Activated T-helper 1 cell treated with Interleukin-2 at 50 U/mL for 16 hours (primary cell): ENCODE measurements at places on chromosomes 2 and 18.

DNA sequence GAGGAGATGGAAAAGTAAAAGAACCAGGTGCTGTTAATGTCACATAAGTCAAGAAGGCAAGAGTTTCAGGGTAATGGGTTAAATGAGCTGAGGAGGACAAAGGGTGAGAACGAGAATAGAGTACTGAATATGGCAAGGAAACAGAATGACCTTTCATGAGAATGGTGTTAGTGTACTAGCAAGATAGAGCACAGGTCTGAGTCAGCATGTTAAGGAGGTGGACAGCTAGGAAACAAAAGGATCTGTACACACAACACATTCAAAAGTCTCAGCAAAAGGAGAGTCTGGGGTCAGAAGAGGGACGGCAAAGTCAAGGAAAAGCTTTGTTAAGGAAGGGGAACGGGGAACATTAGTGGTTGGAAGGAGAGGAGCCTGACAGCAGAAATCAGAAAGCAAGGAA, 28.9 kb downstream of the LMAN2L start:
- DNase-seq = no peak

DNA sequence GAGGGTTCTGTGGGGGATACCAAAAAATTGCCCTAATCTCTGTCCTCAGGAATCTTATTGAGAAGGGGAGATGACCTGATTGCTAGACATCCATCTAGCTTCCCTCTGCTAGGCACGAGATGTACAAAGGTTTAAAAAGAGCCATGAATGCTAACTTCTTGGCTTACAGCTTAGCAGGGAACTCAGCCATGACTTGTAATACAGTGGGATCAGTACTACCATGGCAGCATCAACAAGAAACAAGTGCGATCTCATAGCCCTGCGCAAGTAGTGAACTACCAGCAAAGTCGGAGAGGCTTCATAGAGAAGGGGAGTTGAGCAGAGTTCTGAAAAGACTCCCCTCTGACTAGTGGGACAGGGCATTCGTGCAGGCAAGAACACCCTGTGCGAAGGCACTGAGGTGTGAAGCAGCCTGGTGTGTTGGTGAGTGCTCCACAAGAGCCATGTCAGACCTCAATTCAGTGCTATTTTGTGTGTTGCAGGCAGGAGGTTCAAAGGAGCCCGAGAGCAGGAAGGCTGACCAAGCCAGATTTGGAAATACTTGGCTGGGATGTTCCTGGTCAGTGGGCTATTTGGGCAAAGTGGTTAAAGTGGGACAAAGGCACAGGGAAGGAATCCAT, 130.0 kb downstream of the FMNL2 start:
- no peak for DNase-seq

DNA sequence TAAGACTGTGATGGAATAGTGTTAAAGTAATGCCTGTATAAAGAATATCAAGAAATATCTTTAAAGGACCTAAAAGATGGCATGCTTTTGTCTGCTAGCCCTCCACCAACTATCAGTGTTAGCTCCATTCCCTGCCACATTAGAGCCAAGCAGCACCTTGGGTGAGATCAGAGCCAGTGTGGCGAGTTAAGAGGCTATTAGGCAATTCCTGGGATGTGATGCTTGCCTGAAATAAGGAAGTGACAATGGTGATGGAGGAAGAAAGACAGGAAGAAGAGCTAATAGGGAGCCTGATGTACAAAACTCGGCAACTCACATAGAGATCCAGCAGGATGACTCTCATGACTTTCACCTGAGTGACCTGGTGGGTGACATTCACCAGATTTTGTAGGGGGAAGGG, 143.5 kb downstream of the ZEB2 start:
- no peak for DNase-seq

DNA sequence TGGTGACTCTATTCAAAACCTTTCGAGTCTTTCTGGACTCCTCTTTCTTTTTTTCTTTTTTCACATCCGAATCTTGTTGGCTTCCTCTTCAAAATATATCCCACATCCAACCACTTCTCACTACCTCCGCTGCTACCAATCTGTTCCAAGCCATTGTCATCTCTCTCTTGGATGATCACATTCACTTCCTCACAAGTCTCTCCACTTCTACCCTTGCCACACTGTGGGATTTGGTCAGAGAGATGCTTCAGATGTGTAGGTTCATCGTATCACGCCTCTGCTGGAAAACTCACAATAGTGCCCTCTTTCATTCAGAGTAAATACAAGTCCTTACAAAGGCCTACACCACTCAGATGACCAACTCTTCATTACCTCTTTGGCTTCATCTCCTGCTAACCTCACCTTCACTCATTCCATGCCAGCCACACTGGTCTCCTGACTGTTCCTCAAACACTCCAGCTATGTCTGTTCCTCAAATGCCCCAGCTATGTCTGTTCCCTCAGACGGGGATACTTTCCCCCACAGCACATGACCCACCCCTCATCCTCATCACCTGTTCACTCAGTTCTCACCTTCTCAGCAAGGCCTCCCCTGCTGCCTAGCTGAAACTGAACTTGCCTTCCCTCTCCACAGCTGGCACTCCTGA, 67.2 kb upstream of the PELI1 start:
- no peak for DNase-seq

DNA sequence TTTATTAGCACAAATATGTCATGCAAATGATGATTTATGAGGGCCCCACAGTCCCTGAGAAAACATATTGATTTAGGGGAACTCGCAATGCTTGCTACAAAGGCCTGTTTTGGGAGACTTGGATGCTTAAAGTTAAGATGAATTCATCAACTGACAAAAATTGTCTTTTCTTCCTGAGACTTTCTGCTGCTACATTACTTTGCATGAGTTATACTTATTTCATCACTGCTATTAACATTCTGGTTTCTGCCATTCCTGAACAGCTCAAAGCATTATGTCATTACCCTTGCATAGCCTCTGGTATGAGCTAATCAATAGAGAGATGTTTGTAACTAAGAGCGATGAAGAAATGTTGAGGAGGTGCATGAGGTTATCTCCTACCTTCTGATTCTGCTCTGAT, 74.4 kb downstream of the SOX11 start:
- no peak for DNase-seq

- DNase-seq = no peak
These were observed 315.7 kb upstream of the CWC22 start for GRCh38 chr2:180322781-180323180.

DNA sequence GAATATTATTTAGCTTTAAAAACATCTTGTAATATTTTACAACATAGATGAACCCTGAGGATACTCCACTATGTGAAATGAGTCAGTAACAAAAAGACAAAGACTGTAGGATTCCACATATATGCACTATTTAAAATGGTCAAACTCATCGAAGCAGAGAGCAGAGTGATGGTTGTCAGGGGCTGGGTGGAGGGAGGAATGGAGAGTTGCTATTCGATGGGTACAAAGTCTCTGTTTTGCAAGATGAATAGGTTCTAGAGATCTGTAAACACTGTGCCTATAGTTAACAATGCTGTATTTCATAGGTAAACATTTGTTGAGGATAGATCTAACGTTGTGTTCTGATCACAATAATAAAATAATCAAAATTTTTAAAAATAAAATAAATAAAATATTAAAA, 1675.9 kb upstream of the CELF4 start:
- DNase-seq = no peak

GRCh38 chr2:104528101-104528500, 325.8 kb upstream of the POU3F3 start:
- DNase-seq = no peak

GRCh38 chr2:8416849-8417832, 264.7 kb upstream of the ID2 start:
- DNase-seq = no peak

GRCh38 chr18:39305766-39306165, 1740.2 kb upstream of the CELF4 start:
- DNase-seq = no peak

DNA sequence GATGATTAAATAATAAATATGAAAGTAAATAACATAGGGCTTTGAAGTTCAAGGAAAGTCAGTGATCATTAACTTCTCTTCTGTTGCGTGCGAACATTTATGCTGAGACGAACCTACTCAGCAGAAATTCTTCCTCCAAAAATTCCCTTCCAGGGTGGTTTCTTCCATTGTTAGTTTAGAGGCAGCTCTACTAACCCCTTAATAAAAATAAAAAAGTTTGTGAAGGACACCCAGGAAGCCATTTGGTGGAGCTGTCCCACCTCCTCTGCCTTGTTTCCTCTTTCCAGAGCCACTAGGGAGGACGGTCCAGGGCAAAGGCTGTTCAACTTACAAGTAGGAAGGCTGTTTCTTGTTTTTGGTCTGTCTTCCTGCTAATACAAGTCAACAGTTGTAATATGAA, 2.1 kb upstream of the SMAD2 start:
- no peak for DNase-seq

DNA sequence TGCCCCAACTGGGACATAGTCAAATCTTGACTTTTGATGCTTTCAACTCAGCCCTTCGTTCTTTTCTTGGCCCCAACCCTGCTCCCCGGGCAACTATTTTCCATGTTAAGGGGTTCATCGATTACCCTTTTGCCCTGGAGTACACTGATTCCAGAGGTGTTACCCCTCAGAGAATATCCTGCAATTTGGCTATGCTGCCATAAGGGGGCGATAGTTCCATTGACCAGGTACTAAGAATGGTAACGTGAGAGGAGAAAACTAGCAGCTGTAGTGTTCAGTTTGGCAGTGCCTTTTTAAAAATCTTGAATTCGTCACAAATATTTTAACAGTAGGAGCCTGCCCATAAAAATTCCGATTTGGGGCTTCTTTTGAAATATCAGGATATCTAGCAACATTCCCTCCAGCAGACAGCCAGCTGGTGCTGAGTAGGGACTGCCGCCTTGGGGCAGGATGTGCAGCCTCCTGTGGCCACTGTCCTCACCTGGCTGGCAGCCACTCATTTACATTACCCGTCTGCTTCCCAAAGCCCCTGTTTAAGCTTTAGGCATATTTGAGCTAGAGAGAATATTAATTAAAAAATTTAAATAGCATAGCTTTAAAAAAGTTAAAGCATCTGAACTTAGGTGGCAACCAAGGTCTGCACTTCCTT, 146.3 kb upstream of the SKOR2 start:
- DNase-seq = no peak

- no peak for DNase-seq
These were observed 226.2 kb downstream of the SP3 start for GRCh38 chr2:173739006-173739405.

DNA sequence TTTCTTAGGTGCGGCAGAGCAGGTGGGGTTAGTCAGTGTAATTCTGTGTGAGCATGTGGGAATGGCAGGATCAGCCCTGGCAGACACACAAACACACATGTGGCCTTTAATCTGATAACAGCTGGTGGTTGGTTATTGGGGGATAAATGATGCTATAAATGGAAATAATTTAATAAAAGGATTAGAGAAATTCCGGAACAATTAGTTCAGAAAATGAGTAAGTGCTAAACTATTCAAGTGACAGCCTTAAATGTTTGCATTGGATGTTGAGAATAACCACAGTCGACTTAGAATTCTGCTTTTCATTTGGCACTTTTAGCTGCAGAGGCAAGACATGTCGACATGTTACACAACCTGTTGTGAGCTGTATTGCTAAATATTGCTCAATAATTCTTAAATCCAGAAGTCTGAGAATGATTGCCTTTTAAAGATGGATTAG, 7.2 kb downstream of the SMYD1 start:
- no peak for DNase-seq
